ENCODE measurements at places on chromosomes 6 and 20.

GRCh38 chr6:14660806-14661579, 543.4 kb downstream of the CD83 start:
- peak; percentile 9 for DNase-seq

DNA sequence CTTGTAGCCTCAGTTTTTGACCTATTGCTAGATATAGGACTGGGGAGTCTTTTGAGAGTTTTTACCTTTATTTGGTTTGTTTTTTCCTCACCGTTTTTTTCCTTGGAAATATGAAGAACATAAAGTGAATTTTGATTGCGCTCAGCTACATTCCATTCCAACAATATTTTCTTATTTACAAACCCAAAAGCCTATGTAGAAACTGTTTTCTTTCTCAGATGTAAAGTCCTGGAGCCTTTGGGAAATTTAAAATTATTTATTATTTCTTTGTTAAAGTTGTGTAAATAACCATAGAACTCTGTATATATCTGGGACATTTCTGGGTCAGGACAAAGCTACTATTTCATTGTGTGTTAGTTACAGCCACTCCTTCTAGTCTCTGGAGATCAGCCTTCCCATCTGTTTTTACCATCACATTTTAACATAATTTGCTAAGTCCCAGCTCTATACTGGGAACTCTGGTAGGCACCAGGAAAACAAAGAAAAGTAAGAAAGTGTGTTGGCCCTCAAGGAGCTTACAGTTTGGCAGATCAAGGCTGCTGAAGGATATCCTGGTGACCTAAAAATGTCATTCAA, 68.8 kb downstream of the JAG1 start:
- no peak for DNase-seq

- no peak for DNase-seq
These were observed 170.3 kb upstream of the KCNG1 start for GRCh38 chr20:51193066-51193772.

DNA sequence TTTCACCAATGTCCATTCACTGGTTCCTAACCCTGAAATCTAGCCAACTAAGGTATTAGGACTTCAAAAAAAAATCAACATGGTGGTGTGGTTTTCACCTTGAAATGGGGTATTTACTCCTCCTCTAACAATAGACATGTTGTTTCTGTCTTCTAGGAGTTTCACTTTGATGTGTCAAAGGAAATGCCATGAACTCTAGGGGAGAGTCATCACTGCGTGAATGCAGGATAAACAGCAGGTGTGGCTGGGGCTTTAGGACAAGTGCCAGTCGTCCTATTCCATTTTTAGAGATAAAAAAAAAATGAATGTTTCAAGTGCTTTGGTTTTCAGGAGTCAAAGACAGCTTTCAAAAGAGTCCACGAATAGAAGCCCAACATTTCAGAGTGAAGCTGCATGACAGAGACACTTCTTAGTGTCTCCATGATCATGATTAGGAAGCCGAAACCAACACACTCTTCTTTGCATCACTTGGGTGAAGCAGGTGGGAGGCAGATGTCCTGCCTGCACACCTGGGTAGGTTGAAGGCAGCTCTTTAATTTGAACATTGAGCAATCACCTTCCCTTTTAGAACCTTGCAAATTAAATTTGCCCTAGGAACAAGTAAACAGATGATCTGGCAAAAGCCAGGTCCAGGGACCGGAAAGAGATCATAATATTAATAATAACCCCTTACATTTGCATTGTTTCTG, 328.5 kb upstream of the PRDM1 start:
- DNase-seq: no peak

DNA sequence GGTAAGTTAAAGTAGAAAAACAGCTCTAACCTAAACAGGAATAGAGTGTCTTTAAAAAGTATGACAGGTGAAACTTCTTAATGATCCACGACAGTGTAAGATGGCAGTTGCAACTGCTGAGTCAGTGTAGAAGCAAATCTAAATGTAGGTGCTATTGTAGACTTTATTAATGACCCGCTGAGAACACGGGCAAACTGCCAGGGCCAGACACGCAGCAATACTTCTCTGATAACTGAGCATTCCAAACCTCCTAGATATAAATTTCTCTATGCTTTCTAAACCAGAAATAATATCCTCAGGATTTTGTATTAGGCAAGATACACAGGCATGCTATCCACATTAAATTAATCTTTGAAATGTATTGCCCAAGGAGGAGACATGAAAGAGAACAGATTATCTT, 1076.4 kb downstream of the HACE1 start:
- no peak for DNase-seq

GRCh38 chr6:165662041-165662748, 846 bp downstream of the PDE10A start:
- no peak for DNase-seq

DNA sequence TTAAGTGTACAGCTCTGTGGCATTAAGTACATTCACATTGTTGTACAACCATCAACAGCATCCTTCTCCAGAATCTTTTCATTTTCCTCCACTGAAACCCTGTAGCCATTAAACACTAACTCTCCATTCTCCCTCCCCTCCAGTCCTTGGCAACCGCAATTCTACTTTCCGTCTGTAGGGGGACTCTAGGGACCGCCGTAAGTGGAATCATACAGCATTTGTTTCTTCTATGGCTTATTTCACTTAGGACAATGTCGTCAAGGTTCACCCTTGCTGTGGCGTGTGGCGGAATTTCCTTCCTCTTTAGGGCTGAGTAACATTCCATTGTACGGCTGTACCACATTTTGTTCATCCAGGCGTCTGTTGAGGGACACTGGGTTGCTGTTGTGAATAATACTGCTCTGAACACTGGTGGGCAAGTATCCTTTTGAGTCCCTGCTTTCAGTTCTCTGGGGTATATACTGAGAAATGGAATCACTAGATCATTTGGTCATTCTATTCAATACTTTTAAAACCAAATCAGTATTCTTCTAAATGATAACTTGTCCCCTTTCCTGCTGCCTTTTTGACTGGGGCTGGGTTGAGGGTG, 50.7 kb downstream of the PPP1R3G start:
- peak; percentile 8 for DNase-seq

- no peak for DNase-seq
These were observed 40.9 kb downstream of the GMPR start for GRCh38 chr6:16279243-16279642.

DNA sequence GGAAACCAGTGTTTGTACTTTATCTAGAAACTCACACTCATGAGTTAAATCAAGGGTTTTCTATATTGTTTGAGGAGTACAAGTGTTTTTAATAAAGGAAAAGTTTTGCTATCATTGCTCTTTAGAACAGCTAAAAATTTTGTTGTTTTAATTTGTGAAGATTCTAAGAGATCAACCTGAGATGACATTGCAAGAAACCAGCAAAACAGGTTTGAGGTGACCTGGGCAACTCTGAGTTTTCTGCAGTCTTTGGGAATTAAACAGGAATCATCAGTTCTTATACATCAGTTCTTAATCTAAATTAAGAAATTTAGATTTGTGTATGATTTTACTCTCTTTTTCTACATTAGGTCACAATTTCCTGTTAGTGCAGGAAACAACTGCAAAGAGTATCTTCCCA, 114.5 kb downstream of the JAG1 start:
- no peak for DNase-seq

DNA sequence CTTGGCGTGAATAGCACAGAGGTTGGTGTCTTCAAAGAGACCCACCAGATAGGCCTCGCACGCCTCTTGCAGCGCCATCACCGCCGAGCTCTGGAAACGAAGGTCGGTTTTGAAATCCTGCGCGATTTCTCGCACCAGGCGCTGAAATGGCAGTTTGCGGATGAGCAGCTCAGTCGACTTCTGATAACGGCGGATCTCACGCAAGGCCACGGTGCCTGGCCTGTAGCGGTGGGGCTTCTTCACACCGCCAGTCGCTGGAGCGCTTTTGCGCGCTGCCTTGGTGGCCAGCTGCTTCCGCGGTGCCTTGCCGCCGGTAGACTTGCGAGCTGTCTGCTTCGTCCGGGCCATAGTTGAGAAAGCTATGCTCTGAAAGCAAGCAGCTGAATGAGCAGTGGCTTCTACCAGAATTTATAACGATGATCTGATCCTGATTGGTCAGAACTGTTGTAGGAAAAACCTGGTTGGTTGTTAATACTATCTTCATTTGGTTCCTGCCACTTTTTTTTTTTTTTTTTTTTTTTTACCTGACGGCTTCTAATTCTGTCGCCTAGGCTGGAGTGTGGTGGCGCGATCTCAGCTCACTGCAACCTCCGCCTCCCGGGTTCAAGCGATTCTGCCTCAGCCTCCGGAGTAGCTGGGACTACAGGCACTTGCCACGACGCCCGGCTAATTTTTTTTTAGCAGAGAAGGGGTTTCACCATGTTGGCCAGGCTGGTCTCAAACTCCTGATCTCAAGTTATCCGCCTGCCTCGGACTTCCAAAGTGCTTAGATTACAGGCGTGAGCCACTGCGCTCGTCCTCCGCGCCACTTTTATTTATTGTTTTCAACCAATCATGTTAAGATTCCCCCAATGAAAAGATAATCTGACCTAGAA, 21.5 kb downstream of the OR2B2 start:
- DNase-seq: peak; percentile 42
